Pancreas (tissue), 10 donors: ENCODE measurements at places on chromosomes 2 and 18. TPM values are rescaled to one million over a fixed set of nuclear protein-coding genes. Genes with fewer than 3 reads are reported as not detected.

GRCh38 chr2:110105608-110106467, 9.8 kb downstream of the MALL start:
- DNase-seq: no peak

- no peak for DNase-seq
These were observed 10.5 kb downstream of the GDF7 start for GRCh38 chr2:20677301-20678085.

- no peak for DNase-seq
These were observed 3.6 kb upstream of the LCT start for GRCh38 chr2:135840601-135841000.

NFE2L2 gene
- polyA plus RNA-seq: 22.5 TPM

DNER gene
- polyA plus RNA-seq: 2.3 TPM
